ENCODE measurements at places on chromosomes 7 and 10.

DNA sequence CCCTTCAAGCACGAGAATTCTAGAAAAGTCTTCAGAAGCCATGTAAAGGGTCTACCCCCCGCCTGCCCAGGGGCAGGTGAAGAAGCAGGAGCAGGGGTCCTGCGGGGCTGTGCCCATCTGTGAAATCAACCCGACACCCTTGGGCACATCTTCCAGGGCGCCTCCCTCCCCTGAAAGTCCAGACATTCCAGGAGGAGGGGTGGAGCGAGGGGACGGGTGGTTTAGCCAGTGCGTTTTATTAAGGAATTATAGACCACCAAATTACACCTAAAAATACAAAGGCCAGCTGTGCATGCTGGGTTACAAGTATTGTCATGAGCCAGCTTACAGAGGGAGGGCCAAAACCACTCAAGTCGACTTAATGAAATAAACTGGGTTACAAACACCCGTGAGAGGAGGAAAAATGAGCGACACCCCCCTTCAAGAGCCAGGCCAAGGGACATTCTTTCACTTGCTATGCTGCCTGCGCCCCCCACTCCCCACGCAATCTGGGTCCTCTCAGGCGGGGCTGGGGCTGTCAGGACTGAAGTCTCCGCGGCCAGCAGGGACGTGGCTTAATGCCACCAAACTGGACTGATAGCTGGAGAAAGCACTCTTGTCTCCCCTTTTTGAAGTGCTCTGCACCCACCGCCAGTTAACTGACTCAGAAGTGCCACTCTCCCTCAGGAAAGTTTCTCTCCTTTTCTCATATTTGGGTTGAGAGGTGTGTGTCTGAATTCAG is 360.3 kb downstream of the FRMD4A start:
- no peak for DNase-seq

DNA sequence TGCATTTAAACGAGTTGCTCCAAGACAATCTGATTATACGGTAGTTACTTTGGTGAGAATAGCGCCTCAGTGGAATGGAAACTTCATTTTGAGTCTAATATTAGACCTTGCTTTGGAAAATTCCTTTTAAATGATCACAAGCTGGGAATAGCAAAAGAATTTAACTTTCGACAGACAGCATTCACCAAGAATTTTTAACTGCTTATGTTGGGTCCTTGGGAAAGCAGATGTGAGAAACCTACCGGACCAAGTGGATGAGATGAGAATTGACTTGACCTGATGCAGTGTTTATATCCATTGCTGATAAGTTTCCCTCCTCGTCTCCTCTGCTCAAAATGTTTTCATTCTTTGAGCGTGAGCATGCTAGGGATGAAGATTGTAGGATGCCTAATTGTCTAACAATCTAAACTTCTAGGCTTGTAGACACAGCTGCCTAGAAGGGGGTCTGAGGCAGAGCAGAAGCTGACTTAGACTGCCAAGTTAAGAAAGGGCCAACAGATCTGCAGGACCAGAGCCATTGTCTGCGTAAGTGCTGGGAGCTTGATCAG is 126.9 kb downstream of the CNNM2 start:
- DNase-seq = no peak

DNA sequence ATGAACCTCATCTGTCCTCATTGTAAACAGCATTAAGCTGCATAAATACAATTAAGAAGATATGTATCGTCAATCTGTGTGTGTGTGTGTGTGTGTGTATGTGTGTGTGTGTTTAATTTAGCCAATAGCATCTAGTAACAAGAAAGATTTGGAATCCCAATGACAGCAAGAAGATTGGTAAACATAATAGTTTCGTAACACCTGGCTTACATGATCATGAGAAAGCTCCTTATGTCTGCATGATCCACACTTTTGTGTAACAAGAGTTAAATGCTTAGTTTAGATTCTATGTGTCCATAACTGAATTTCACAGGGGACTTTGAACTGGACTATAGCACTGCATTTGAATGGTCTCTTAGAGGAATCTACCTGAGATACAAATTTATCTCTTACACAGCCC is 191.0 kb upstream of the BET1 start:
- no peak for DNase-seq

GRCh38 chr7:98230746-98231471 is 19.7 kb downstream of the BHLHA15 start:
- DNase-seq = no peak

DNA sequence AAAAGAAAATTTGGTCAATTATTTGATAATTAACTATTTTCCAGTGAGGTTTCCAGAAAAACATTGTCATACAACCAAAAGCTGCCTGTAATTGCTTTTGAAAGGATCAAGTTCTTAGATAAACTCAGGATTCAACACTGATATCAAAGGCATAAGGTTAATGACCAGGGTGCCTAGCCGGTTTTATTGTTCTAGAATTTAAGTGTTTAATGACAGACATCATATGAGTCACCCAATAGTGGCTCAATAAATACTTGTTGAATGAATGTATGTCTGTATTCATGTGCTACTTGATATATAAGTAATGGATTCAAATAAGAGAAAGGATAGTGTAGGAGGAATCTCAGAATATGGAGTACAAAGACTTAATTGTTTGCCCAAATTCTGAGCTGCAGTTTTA is 196.1 kb upstream of the LRGUK start:
- no peak for DNase-seq

DNA sequence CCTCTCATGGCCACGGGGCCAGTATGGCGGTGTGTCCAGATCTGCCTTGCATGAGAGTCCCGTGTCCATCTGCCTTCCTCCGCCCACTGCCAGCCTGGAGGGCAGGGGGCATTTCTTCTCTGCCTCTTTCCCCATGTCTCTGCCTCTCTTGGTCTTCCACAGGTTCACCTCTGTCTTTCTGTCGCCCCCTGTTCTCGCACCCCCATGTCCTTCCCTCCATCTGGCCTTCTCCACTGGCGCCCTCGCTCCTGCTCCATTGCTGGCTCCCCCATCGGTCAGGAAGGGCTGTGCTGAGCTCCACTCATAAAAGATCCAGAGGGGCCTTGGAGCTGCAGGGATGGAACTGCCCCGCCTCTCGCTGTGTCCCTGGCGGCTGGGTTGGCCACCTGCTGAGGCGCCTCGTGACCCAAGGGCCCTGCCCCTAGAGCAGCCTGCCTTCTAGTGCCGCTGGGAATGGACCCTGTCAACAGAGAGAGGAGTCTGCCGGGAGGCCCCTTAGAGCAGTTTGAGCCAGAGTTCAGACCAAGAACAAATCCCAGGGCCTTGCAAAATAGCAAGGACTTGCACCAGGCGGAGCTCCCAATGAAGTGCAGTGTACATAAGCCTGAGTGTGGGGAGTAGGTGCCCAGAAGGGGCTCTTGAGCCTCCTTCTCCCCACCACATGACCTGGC is 42.0 kb downstream of the GOLGA7B start:
- no peak for DNase-seq

Data from right renal cortex interstitium (tissue), 3 donors.